ENCODE measurements at places on chromosomes 2 and 18.

- DNase-seq = no peak
Observed at GRCh38 chr2:146246736-146247523, 1597.9 kb upstream of the ACVR2A start.

GRCh38 chr2:26756337-26756736, 7.7 kb upstream of the SLC35F6 start:
- no peak for DNase-seq

- no peak for DNase-seq
Observed at GRCh38 chr2:229740279-229740678, 25.9 kb upstream of the DNER start.

DNA sequence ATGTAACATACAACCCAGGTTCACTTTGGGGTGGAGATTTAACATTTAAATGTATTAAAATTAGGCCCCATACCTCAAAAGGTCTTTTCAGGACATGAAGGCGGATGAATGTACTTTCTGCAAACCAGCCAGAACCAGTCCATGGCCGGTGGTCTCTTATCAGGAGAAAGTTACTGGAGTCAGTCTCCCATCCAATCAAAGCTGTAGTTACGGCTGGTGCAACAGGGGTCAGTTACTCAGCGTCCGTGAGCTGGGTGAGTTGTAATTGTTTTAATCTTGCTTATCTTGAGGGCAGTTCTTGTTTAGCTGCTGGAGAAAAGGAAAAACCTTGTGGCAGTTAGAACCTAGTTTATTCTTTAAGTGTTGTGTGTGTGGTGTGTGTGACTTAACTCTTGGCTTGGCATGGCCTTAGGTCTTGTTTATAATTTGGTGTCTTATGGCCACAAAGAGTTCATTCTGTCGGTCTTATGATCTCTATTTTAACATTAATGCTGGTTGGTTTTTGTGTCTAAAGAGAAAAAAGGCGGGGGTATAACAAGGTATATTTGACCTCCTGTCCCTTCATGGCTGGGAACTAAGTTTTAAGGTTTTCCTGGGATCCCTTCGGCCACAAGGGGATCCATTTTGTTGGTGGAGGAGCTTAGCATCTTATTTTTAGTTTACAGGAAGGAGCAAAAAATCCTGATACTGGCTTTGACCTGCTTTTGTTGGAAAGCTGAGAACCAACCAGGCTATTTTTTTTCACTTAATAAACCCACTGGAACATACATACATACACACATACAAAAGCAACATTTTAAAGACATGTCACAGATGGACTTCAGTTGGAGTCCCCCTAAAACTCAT, 143.5 kb upstream of the NCK2 start:
- DNase-seq = no peak

DNA sequence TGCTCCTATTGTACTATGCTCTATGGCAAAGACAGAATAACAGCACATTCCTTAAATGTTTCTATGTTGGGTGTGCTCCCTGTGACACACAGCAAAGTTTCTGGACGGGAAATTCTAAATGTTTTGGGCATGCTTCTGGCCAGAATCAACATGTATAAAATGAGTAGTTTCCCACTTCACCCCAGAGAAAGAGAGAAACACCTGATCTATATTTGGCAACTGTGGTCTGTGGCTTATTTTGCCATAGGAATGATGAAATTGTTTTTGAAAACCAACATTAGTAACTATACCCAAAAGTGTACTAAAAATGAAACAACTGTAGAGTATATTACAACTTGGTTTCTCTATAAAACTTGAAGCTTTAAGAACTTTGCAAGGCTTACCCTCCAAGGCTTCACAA, 89.1 kb downstream of the RAD51AP2 start:
- peak; percentile 54 for DNase-seq

DNA sequence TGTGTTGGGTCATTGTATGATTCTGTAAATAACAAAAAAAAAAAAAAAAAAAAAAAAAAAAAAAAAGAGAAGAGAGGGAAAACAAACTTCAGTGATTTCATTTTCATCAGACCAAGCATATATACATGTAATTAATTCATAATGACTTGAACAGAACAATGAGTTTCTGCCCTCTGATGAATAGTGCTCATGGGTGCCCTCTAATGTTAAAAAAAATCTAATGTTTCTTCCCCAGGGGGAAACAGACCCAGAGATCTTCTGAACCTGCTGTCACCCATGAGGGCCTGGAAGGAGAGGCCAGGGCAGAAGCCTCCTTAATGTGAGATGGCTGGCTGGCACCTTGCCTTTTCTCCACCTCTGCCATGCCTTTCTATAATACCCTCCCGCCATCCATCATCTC, 289.2 kb downstream of the ZNF521 start:
- DNase-seq = no peak

GRCh38 chr2:134079373-134079772, 174.5 kb upstream of the MGAT5 start:
- no peak for DNase-seq

DNA sequence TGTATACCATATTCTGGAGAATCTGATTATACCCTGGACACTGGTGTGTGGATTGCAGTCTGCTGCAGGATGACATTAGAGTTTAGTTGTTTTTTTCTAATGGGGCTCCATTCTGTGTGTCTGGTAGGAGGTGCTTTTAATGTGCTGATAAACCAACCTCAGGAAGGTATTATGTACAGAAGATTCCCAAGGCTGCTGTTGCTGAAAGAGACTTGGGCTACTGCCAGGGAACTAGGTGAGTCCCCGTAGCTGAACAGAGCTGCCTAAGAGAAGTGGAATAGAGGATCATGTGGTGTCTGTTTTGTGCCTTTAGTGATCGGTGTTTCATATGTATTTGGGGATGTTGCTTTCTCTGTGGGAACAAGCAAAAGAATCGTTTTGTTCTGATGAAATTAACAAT, 16.5 kb downstream of the SPATA3 start:
- no peak for DNase-seq

DNA sequence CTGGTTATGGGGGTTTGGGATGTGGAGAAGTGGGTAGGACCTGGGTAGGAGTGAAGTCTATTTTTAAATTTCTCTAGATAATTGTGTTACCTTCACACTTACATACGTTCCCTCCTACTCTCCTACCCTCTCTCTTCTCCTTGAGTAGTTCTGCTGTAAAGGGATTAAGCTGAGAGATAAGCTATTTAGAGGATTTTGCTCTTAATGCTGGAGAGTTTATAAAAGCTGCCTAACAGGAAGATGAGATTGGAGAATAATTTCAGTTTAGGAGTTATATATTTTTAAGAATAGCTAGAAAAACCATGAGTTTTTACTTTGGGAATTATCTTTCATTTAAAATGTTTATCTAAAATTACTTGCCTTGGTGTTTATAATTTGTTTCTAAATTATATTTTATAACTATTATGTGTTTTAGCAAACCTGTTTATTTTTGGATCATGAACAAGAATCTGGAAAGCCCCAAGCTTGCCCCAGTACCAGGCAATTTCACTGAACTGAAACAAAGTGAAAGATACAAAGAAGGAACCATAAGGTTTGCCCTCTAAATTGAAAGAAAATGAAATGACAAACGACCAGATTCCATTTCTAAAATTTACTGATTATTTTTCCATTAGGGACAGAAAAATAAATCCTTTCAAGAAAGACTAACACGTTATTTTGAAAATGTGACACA, 101.5 kb downstream of the ZNF532 start:
- no peak for DNase-seq

DNA sequence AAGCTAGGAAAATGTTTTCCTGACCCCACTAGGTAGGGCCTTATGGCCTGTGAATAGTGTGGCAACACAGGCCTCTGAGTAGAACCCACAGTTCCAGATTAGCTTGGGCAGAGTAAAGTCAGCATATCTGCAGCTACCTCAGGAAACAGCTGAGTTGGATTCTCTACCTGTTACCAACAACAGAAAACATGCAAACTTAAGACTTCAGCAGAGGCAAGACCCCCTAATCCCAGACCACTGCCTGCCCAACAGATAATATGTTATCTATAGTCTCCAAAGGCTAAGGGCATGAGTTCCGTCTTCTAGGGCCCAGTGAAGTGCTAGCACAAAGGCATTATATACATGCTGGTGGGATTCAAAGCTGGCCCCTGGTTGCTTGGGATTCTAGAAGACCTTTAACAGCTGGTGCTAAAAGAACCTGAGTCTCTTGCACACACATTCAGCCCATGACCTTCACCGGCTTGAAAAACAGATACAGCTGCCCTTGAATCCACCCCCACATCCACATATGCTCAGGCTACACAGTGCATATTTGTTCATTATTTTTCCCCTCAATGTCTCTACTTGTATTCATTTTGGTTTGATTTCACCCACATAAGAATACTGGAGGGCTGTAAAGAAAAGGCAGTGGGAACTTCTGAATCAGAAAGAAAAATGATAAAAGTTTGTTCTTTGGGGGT, 13.5 kb upstream of the UBXN4 start:
- DNase-seq = no peak

DNA sequence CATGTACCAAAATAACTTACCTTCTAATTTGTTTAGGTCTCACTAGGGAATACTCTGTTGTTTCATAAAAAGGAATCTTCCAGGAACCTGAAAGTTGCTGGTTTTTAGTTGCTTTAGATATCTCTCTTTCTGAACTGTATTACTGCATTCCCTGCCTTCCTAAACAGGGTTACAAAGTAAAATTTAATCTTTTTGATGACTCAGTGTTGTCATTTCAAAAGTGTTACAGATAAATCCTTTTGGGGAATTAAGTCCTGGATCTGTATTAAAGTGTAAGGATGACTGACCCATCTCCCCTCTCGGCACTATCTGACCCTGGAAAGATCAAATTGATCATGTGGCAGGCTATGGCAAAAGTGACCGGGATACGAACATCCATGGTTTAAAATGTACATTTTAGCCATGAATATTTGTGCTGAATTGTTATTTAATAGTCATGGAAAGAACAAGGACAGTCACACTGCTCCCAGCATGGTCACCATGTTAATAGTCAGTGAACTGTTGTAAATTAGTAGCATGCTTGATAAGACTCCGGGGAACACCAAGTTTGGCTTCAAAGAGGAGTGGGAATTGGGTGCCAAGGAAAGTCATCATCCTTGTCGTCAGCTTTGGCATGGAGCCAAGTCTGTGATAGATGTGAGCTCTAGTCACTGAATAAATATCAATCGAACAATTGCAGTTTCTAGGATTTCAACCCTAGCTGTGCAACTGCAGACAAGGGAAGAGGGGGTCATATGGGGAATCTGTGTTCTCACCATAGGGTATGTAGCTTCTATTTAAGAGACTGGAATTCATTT, 4.2 kb downstream of the PLEKHA3 start:
- DNase-seq = peak; percentile 31

DNA sequence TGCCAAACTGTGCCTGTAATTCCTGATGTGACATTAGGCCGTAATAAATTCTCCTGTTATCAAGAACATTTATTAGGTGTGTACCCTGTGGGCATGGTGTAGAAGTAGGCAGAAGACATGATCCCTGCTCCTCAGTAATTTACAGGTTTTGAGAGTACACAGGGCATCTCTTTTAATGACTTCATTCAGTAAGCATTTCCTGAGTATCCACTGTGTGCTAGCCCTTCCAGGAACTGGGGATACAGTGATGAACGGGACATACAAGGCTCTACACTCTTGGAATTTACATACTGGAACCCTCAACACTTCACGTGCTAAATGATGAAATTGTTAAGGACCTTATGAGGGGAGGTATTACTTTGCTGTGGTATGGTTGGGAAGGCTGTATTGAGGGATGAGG, 30.2 kb downstream of the DIS3L2 start:
- DNase-seq = no peak

DNA sequence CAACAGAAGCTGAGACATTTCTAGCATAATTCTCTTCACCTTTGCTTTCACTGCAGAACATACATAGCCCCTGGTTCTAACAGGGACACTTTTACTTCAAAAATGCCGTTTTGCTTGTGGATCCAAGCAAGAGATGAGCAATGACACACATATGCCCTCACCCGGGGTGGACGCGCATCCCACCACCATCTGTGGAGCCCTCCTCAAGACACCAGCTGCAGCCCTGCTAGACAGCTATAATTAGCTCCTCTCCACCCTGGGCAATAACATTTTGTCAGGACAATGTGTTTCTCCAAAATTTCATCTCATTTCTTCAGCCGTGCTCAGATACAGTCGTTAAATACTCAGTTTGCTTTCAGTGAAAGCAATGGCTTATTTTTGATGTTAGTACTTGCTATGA, 368.7 kb upstream of the RAB6C start:
- DNase-seq = no peak

DNA sequence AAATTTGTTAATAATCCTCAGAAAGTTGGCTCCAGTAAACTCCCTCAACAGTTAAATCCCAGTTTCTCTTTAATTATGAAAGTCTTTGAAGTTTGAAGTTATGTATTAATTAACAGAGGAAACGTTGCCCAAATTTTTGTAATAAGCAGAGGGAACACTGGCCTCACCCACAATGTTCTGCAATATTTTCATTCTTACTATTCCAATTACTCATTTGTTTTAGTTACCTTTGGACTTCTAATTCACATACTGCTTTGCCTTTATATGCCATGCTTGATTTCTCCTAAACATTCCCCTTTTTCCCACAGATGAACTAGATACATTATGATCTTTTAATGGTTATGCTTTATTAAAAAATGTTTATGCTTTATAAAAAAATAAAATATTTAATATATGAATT, 61.3 kb downstream of the RELCH start:
- peak; percentile 8 for DNase-seq

GRCh38 chr2:70124983-70125480, 37.8 kb downstream of the PCBP1 start:
- DNase-seq = no peak

- no peak for DNase-seq
Observed at GRCh38 chr18:45378933-45379332, 236.3 kb upstream of the SLC14A2 start.

DNA sequence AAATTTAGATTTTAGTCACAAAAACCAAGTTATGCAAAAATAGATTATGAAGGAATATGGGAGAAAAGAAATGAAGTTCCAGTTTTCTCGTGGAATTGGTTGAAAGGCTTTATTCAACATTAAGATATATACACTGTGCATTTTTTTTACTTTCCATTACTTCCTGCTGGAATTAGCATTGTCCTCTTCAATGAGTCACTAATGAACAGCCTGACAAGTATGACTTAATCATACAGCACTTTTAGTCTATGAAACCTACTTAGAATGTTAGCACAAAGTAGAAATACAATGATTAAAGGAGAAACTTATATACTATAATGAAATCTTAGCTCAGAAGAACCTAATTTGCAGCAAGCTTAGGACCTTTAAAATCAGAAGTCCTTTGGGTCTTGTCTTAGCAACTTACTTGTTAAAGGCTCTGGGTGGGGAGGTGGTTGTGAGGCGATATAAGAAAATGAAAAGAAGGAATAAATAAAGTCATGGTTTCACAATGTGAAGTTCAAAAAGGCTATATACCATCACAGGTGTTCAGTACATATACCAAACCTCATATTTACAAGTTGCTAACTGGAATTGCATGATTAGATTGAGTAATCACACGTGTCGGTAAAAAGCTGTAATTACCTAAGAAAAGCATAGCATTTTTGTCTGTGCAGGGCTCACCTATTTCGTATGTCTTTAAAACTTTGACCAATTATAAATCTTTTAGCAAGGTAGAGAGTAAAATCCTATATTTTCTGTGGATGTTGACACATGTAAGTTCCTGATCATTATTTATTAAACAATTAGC, 236.8 kb downstream of the CAMKMT start:
- peak; percentile 68 for DNase-seq

All from renal cortical epithelial cell (primary cell).